ENCODE measurements at places on chromosomes 12 and 14.

DNA sequence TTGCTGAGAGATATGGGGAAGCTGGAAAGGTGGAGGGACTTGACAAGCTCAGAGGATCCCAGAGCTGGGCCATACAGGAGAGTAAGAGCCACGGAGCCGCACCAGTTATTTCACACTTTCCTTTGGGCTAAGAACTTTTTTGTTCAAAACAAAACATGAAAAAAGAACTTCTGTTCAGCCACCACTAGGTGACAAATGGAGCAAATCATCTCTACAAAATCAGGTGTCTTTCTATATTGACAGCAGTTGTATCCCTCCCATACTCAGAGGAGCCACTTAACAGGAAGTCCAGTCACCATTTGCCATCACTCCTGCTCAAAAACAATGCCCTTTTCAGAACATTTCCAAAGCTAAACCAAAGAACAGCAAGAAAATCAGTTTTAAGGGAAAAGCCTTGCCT, 70.3 kb upstream of the DBX2 start:
- DNase-seq, result no peak

- DNase-seq, result no peak
Observed at GRCh38 chr12:110658878-110659277, 30.0 kb downstream of the HVCN1 start.

DNA sequence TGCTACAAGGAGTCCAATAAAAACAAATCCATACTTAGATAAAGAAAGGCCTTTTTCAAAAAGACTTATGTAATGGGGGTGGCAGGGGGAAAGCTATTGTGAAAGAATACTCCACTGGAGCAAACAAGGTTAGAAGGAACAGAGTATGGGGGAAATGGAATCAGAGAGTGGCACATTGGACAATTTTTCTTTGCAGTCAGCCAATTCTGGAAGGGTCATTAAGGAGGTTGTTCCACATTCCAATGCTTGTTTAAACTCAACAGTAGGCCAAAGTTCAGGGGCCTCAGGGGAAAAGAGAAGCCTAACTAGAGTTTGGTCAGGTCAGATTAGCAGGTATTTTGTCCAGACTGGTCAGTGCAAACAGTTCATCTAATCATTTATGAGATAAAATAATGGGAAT, 105.2 kb upstream of the RESF1 start:
- no peak for DNase-seq

DNA sequence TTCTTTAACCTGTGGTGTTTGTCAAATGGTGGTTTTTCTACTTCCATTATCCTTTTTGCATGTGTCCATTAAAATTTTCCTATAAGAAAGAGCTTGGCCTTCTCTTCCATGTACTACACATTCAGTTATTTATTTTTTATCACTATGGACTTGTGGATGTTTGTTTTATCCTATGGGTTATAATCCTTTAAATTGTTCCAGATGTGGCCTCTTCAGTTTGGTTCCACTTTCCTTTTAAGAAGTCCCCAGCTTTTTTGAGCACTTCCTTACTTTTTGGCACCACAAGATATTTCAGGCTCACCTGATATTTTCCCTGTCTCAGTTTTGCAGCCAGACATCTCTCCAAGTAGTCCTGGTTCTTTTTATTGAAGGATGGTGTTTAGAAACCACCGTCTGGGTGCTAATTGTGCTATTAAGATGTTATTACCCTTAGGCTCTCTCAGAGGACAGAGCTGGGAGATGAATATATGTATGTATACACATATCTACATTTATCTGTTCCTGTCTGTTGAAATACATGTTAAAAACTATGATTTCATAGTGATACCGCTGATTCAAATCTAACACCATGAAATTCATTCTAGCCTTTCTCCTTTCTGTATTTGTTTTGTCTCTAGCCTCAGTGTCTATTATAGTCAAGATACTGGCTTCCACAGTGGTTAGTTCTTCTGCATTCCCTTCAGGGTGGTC, 408.5 kb upstream of the RGS6 start:
- no peak for DNase-seq

GRCh38 chr12:31015215-31015614, 58.4 kb upstream of the DDX11 start:
- no peak for DNase-seq

GRCh38 chr12:27922531-27923139, 49.9 kb downstream of the PTHLH start:
- peak; percentile 29 for DNase-seq

GRCh38 chr12:52306731-52307130, 14.5 kb downstream of the KRT83 start:
- DNase-seq, result no peak

- no peak for DNase-seq
Observed at GRCh38 chr12:46573347-46573658, 200.7 kb upstream of the SLC38A2 start.

DNA sequence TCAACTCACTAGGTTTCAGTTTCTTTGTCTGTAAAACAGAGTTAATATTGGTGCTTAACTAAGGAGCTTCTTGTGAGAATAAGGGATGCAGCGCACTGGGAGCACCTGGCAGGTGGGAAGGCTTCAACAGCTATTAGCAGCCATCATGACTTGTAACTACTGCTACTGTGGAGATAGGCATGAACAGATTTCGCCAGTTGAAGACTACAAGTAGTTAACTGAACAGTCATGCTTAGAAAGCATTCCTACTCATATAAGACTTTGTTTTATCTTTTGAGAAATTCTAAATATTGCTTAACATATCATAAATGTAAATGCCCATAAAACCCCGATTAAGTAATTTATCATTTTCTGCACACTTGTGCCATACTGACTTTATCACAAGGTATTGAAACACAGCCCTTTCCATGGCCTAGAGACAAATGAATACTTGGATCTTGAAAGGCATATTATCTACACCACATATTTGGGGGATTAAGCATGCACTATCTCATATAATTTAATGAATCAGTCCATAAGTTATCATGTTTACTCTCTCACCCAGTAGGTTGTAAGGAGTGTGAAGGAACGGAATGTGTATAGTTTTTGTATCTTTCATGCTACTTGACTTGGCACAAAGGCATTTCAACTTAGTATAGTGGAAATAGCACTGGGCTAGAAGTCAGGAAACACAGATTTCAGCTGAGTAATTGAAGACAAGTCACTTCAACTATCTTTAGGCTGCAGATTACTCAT, 16.1 kb downstream of the NTN4 start:
- DNase-seq, result no peak

DNA sequence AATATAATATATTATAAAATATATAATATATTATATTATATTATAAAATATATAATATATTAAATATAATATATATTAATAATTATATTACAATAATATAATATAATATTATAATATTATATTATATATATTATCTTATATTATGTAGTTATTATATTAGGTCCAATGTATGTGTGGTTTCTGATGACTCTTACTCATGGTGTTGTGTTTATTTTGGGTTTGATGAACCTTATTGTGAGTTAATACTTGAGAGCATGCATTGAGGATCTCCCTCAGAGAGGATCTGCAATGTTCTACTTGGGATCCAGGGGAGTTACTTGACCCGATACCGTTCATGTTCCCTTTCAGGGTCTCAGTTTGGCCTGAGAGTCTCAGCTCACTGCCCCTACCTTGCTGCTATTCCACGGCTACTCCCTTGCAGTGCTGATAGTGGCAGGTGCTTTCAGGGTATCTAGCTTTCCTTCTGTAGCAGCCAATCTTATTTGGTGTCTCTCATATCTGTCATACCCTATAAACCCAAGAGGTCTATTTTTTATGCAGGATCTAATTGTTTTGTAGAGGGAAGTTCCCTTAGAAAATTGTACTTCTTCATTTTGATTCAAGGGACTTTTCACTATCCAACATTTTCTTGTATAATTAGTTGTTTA, 89.1 kb upstream of the ZDHHC17 start:
- DNase-seq, result no peak

DNA sequence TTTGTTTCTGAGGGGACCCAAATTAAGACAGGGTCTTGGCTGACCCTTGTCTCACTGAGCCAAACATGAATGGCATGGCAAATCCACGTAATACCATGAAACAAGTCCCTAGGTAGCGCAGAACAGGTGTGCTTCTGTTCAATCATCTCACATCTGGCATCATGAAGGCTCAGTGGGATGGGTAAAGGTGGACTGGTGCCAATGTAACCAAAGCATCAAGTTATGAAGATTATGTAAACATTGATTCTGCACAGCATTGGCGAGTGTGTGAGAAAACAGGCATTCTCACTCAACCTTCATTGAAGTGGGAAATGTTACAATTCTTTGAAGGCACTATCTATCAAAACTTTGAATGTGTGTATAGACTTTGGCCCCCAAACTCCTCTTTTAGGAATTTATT, 41.9 kb downstream of the PTGER2 start:
- no peak for DNase-seq

GRCh38 chr14:44893535-44893934, 68.2 kb downstream of the KLHL28 start:
- no peak for DNase-seq

DNA sequence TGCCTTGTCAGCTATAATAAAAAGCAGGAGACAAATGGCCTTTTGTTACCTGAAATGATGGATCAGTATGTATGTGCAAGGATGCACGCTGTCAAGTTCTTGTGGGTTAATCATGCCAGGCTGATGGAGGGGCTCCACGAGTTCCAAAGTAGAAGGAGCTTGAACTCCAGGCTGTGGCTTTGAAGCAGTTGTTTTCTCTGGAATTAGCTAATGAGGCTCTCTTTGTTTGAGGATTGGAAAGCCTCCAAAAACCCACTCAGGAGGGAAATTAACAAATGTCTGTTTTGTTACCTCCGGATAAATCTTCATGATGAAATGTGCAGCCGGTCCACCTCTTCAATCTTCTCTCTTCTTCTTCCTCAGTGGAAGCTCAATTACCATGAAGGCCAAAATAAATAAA, 605.5 kb downstream of the DIO2 start:
- no peak for DNase-seq

DNA sequence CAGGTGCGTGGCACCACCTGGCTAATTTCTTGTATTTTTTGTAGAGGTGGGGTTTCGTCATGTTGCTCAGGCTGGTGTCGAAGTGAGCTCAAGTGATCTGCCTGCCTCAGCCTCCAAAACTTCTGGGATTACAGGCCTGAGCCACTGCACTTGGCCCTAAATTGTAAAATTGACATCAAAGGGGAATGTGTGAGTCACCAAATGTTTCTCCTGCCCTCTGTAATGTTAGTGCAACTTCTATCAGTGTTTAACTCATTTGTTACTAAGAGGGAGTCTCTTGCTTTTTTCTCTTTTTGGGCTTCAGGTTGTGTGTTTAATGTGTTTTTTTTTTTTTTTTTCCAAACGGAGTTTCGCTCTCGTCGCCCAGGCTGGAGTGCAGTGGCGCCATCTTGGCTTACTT, 2.3 kb downstream of the TULP3 start:
- peak; percentile 50 for DNase-seq

DNA sequence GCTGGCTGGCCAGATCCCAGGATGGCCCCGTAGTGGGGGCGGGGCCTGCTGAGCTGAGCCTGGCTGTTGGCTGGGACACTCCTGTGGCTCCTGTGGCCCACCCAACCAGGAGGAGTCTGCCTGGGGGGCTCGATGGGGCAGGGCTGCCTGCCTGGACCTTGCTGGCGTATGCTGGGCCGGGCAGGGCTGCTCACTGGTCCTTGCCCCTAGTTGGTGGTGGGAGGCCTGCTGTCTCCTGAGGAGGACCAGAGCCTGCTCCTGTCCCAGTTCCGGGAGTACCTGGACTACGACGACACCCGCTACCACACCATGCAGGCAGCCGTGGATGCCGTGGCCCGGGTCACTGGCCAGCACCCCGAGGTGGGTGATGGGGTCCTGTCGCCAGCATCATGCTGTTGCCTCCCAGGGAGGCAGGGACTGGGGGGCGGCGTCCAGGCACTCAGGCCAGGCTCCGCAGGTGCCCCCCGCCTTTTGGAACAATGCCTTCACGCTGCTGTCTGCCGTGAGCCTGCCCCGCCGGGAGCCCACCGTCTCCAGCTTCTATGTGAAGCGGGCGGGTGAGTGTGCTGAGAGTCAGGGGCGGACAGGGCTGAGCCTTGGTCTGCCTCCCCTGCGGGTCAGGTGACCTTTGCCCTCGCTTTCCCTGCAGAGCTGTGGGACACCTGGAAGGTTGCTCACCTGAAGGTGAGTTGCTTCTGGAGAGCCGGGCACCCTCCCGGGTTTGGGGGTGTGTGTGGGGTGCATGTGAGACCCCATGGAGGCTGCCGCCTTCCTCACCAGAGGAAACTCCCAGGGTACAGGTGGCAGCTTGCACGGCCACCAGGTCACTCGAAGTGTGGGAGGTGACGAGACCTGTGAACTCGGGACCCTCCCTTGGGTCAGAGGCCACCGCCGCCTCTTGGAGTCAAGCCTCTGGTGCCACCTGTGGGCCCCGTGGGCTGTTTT, 3.4 kb downstream of the NOC4L start:
- DNase-seq, result no peak

GRCh38 chr14:104863131-104863862, 1.8 kb upstream of the CEP170B start:
- no peak for DNase-seq

GRCh38 chr12:131984334-131984733, 34.6 kb downstream of the EP400 start:
- DNase-seq, result no peak

DNA sequence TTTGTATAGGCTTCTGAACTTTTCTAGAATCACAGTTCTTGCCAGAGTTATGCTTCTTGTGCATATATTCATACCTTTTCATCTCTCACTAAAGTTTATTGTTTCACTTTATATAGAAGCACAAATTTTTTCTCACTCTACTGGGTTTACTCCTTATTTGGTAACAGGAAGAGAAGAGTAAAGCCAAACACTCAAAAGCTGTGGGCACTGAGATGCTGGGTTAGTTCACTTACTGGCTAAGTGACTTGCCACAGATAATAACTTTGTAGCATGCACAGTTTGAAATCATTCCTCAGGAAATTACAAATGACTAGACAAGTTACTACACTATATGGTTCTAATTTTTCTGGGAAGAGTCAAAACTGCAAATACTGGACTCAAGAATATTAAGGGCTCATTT, 7.8 kb downstream of the HIGD1C start:
- DNase-seq, result no peak

GRCh38 chr12:13090054-13090453, 13.4 kb downstream of the GSG1 start:
- DNase-seq, result no peak

DNA sequence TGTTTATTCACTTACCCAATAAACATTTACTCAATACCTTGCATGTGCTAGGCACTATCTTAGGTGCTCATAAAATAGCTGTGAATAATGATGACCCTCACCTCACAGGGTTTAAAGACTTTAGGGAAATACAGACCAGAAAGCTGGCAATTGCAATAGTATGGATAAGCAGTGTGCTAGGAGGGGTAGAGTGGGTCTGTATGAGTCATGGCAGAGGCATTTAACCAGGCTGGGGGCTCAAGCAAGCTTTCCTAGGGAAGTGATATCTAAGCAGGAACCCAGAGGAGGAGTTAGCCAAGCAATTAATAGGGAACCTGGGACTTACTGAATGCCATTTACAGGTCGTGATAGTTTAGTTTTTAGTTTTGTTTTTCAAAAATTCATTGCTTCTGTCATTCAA, 123.9 kb upstream of the CCDC198 start:
- DNase-seq, result no peak

DNA sequence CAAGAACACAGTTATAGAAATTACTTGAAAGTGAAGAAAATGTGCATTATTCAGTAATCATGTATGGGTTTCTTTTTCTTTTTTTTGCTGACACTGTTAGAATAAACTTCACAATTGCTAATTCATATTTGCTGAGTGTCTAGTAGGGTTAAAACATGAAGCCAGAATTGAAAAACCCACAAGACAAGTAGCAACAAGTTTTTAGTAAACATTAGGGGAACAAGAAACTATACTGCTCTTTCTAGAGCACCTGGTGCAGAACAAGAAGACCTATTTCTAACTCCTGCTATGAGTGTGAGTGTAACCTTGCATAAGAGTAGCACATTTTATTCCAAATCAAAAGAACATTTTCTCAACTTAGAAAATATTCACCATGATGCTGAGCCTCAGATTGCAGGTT, 83.2 kb downstream of the ITPR2 start:
- no peak for DNase-seq
